Esophagus muscularis mucosa (tissue), 4 donors: ENCODE measurements at places on chromosomes 13 and 19.

DNA sequence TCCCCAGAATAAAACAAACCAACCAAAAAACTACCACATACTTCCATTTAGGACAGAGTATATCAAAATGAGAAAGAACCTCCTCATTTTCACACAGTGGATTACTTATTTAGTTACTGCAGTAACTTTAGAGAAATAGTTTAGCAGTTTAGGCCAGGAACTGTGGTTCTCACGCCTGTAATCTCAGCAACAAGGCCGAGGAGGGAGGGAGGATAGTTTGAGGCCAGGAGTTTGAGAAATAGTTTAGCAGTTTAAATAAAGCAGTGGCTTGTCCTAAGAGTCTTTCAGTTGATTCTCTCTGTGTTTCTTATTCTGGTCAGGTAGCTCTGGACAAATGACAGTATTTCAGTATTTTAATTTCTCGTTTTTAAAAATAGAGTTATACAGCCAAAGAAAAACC is 9.4 kb downstream of the HMGB1 start:
- DNase-seq = no peak

GRCh38 chr13:91574766-91575165 is 176.3 kb downstream of the GPC5 start:
- DNase-seq = no peak

GRCh38 chr19:44666852-44667556 is 4.3 kb upstream of the CEACAM19 start:
- DNase-seq = no peak

DNA sequence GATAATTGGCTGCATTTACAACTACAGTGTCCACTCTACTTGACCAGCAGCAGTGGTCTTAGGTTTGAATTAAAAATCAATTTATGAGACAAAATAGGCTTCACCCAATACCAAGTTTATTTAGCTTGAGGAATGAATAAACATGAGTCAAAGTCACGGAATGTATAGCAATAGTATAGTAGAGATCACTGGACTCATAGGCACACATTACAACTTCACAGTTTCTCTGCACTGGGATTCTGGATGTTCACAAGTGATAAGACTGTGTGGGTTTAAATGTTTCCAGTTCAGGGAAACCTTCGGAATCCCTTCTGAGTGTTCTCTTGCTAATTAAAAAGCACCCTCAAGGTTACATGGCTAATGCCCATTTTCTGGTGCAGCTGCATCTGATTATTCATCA is 1064.9 kb downstream of the SLITRK5 start:
- no peak for DNase-seq

DNA sequence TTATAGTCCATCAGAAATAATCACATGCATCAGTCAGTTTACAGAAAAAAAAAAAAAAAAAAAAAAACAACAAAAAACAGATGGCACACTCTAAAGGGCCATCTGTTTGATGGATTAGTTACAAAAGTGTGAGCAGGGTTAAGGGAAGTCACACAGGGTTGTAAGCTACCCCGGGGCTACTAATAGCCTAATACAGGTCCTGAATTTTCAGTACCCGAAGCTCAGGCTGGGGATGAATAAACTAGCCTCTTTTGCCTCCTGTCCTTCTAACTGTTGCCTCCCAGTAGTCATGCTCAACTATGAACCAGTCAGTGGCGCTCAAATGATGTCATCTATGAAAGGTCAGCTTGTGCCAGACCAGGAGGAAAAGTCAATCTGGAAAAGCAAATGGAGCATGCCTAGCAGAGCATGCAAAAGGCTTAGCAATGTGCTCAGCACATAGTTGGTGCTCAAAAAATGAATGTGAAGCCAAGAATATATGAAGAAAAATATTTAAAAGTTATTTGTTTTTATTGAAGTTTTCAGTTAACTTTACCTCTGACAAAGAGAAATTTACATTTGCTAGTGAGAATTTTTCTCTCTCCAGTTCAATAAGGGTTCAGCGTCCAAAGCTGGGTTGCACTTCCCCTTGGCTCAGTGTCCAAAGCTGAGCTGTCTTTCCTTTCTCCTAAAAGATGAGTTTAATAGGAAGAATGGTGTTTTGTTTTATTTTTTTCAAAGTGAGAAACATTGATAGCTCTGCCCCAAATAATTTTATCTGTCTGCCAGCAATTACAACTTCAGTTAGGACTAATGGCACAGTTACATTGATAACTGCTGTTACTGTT is 30.8 kb upstream of the LRCH1 start:
- DNase-seq = no peak

DNA sequence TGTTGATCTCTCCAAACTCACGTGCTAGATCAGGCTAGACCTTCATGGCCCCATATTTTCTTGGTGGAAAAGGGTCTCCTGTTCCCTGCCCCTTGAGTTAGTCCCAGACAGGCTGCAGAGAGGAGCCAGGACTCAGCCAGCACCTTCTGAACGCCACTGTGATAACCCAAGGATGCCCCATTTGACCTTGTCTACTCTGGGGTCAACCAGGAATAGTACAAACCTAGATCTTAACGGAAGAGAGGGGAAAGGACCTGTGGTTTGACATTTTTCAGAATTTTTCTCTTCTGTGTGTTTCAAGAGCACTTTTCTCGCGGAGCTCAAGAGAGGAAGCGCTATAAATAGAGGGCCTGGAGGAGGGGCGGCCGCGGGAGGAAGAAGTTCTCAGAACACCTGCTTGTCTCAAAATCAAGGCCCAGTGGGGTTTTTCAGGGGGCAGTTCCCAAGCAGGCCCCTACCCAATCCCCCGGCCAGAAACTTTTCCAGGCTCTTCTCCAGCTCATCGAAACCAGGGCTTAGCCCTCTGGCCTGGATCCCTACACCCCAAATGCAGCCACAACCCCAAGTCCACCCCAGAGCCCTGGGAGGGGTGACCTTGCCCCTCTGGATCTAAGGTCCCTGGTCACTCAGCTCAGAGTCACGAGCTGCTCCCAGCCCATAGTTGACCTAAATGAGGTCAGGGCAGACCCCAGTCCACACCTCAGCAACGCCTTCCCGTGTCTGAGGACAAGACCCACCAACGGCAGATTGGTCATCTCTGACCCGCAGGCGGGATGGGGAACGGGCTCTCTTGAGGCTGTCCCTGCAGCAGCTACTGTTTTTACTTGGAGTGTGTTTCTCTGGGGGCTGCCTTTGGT is 75.6 kb upstream of the TM9SF2 start:
- no peak for DNase-seq

DNA sequence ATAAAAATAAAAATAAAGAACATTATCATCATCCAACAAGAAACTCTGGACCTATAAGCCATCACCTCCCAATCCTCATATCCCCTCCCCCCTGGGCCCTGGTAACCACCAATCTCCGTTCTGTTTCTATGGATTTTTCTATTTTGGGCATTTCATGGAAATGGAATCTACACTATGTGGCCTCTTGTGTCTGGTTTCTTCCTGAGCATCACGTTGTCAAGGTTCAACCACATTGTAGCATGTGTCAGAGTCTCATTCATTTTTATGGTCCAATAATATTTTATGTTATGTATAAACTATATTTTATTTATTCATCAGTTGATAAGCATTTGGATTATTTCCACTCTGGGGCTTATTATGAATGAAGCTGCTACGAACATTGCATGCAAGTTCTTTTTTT is 26.9 kb downstream of the SULT2B1 start:
- DNase-seq = no peak
